ENCODE measurements at places on chromosomes 11 and 22.

DNA sequence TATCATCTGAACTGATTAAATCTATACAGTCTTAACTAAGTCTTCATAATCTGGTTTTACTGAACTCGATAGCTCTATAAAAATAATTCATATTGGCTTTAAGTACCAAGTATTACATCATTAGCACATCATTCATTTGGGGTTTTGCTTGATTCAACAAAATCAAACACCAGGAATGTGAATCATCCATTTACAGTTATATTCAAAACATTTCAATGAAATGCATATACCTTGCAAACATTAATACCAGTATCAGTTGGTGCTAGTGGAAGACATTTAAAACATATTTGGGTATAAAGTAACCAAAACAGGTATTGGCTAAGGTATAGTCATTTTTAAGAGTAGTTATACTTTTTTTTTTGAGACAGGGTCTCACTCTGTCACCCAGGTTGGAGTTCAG, 12.2 kb upstream of the CCDC89 start:
- no peak for DNase-seq

GRCh38 chr22:17368554-17369438, 464 bp upstream of the CECR2 start:
- DNase-seq, result no peak

GRCh38 chr11:64466115-64466718, 107.3 kb downstream of the RPS6KA4 start:
- no peak for DNase-seq

- DNase-seq, result no peak
These were observed 165.0 kb upstream of the MTMR2 start for GRCh38 chr11:96088914-96089313.

DNA sequence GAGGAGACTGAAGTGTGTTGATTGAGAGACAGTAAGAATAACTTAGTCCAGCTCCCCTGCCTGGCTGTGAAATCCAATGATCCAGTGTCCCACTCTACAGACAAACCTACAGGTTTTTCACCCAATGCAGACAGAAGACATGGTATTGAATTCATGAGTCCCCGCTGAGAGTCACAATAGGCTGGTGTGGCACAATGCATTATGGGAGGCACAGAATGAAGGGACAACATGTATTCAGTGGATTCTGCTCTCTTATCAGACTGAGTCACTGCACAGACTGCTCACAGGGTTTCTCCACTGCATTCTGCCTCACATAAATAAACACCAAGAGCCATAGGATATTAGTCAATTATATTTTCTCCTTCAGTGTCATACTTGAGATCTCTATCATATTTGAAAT, 55.2 kb upstream of the TOP3B start:
- no peak for DNase-seq

DNA sequence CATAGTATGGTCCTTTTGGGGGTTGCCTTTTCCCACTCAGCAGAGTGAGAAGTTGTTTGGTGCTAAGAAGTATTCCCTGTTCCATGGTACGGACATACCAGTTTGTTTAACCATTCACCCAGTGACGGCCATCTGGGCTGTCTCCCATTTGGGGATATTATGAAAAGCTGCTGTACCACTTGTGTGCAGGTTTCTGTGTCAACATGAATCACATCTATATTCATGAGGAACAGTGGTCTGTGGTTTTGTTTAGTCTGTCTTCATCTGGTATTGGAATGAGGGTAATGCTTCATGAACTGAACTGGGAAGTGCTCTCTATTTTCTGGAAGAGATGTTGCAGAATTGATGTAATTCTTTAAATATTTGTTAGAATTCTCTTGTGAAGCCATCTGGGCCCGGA, 89.5 kb downstream of the TRMU start:
- DNase-seq, result no peak

- no peak for DNase-seq
These were observed 3.6 kb downstream of the BCO2 start for GRCh38 chr11:112178936-112179335.

DNA sequence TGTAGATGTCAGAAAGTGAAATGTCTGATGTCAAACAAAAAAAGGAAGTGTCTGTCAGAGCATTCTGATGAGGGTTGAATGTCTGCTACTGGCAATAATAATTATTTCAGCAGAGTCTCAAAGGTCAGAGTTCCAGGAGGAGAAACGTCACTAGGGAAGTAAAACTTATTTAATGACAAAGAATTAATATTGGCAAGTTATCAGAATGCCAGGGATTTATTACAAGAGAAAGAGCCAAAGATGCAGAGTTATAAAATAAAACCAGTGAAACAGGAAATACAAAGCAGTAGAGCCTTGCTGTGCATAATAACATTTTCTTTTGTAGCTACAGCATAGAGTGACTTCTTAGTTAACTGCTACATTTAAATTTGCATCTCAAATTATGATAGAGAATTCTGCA, 504.0 kb upstream of the LRRC4C start:
- no peak for DNase-seq

DNA sequence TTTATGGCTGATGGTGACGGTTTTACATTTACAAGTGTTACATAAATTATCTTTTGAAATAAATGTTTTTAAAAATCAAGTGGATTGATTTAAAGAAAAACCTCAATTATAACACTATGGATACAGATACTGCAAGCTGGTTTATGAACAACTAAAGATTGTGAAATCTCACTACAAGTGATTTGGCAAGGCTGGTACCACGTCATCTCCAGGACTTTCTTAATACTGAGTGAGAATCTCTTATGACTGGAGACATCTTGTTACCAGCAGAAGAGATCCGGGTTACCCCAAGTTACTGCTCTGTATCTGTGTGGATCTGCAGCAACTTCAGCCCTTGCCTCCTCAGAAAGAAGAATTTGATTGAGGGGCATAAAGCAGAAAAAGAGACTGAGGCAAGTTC, 452.9 kb downstream of the MN1 start:
- DNase-seq, result no peak

DNA sequence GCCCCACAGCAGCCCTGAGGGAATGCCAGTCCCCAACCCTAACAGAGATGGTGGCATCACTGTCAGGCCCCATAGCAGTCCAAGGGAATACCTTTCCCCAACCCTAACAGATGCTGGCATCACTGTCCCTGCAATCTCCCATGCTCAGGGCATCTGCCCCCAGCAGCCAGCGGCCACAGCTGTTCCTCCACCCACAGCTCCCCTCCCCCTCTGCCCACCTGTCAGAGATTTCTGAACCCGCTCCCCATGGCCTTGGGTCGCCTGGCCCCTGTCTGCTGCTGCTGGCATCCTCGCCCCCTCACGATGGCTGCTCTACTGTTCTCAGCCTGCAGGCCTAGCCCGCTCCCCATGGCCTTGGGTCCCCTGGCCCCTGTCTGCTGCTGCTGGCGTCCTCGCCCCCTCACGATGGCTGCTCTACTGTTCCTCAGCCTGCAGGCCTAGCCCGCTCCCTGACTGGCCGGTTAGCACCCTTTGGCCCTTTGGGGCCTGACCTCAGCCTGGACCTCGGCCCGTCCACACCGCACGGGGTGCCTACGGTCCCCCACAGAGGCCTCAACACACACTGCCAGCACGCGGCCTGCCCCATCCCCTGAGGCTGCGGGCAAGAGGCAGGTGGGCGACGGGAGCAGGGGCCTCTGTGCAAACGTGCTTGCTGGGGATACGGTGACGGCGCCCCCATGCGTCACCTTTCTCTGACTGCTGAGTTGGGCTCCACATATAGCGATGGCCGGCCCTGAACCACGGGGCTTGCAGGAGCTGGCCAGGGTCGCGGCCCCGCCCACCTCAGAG, 20.7 kb downstream of the CHID1 start:
- DNase-seq, result no peak

GRCh38 chr22:19965771-19966709, 24.4 kb upstream of the TXNRD2 start:
- no peak for DNase-seq

DNA sequence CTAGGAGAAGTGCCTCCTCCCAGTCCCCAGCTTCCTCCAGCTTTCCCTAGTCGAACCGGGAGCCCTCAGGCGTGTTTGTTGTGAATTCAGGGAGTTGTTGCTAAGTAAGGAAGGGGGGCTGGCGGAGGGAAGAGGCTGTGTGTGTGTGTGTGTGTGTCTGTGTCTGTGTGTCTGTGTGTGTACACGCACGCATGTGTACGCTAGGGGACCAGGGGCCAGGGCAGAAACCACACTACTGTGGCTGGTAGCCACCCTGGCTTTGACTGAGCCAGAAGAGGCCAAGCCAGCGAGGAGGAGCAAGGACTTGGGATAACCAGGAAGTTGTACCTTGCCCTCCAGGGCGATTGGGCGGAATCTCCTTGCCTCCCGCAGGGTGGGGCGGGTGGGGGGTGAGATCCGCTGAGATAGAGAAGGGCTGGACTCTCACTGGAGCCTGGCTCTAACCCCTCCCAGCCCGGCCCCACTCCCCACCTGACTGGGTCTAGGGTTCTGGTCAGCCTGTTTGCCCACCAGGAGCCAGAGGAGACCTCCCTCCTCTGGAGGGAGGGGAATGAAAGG, 7.5 kb downstream of the BCL9L start:
- DNase-seq, result no peak

- DNase-seq, result no peak
These were observed 66.9 kb downstream of the SCUBE1 start for GRCh38 chr22:43276321-43276720.

- DNase-seq, result no peak
These were observed 244.6 kb downstream of the AASDHPPT start for GRCh38 chr11:106322106-106322505.

DNA sequence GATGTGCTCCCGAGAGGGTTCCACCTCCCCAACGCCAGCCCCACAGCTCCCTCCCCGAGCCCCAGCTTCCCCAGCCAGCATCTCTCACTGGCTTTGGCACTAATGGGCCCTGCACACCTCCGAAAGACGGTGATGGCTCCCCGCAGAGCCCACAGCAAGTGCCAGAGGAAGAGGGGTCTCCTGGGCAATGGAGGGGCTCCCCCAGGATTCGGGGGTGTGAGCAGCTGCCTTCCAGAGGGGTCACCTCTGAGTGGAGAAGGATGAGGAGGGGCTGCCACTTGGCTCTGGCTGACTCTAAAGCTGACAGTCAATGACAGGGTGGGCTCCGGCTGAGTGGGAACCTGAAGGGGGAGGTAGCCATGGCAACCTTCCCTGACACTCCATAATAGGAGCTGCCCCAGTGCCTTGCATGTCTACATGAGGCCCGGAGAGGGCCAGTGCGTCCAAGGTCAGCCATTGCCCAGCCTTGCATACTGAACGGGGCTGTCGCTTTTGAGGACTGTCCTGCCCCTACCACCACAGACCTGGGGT, 98.6 kb upstream of the SYT13 start:
- no peak for DNase-seq

- no peak for DNase-seq
These were observed 46.6 kb downstream of the CD6 start for GRCh38 chr11:61018059-61018458.

GRCh38 chr11:2251138-2251537, 19.2 kb downstream of the ASCL2 start:
- DNase-seq, result no peak

DNA sequence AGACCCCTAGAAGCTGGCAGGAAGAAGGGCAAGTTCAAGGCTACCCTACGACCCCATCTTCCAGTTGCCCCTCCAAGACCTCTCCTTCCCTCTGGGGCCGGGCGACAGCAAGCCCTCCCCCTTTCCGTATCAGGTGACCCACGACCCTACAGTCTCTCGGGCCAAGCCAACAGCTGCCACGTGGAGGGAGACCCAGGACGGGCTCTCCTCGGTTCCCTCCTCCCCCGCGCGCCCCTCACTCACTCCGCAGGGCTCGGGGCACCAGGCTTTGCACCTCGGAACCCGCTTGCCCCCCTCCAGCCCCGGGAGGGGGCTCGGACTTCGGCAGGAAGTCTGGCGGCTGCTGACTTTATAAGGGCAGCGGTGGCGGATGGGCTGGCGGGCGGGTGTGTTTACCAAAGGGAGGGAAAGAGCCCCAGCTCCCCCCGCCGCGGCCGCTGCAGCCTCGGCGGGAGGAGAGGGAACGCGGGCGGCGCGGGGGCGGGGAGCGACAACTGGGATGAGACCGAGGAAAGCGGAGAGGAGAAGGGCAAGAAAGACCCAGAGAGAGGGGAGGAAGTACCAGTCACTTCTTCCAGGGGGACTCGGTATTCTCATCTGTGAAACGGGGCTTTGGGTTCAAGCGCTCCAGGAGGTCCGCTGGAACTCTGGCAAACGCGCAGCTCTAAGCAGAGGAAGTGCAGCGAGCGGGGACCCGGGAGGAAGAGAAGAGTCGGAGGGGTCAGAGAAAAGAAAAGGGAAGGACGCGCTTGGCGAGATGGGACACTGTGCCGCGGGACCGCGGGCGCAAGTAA, 767 bp downstream of the SLC43A1 start:
- no peak for DNase-seq

DNA sequence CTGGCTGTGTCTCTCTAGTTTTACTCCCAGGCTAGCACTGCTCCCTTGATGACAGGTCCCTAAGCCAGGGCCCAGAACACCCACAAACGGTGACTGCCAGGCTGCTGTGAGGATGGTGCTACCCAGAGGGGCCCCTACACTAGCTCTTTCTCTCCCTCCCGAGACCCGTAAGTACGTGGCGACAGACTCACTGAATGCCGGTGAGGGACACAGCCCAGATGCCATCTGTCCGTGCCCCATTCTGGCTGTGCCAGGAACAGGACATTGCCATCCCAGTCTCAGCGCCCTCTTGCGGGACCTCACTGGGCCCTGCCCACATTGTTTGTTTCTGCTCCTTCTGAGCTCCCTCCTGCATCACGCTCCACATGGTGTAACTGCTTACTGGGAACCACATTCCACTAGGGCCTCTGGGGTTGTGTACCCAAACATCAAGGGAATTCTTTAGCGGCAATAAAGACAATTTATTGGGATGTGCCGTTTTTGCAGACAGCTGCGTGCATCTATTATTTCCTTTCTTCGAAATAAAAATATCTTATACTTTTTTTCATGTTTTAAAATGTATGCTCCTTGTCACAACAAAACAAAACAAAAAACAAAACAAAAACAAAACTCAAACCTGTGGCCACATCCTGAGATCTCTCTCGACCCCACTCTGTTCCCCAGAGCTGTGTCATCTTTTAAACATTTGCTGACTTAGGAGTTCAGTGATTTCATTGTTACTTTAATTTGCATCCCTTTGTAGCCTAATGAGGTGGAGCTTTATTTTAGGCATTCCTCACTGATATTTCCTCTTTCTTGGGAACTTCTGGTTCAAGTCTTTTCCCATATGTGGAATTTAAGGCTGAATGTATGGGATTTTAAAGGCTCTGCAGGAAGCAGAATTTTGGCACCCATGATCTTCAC, 4.4 kb upstream of the TPCN2 start:
- no peak for DNase-seq

- no peak for DNase-seq
These were observed 52.3 kb upstream of the SOX6 start for GRCh38 chr11:16408619-16409018.

- DNase-seq, result no peak
These were observed 151.1 kb downstream of the METTL15 start for GRCh38 chr11:28259177-28259843.

GRCh38 chr11:12007769-12008737, at the start of gene DKK3:
Gene DKK3 (minus strand): TSS chr11:12008626. CDS start chr11:12008582, 44 bp downstream.
- no peak for DNase-seq

- no peak for DNase-seq
These were observed 22.9 kb upstream of the ABTB2 start for GRCh38 chr11:34380696-34381095.

- DNase-seq, result no peak
These were observed 4.2 kb downstream of the RAB3IL1 start for GRCh38 chr11:61912991-61913698.

- DNase-seq, result no peak
These were observed 33.8 kb upstream of the VWA5A start for GRCh38 chr11:124081483-124081882.

- no peak for DNase-seq
These were observed 43.6 kb upstream of the POU2AF1 start for GRCh38 chr11:111422494-111423249.

- DNase-seq, result no peak
These were observed 136.4 kb downstream of the TRIM44 start for GRCh38 chr11:35798983-35799382.

All from esophagus squamous epithelium (tissue), 5 donors.